Erythroblast (primary cell): ENCODE measurements at places on chromosomes 16 and 17.
A peak's percentile ranks its signal among the peaks of the same experiment; 100 is the strongest.

- DNase-seq: no peak
Measured at GRCh38 chr16:50667497-50668367, 13.4 kb downstream of the SNX20 start.

GRCh38 chr17:17836818-17837379, at the start of gene SREBF1:
TSS of gene SREBF1 (minus strand) at chr17:17836986. CDS start at chr17:17836817, 169 bp downstream.
- peak; percentile 86 for DNase-seq

GRCh38 chr17:45904866-45905265, 10.5 kb downstream of the MAPT start:
- no peak for DNase-seq

- DNase-seq: no peak
Measured at GRCh38 chr16:67311607-67312488, 14.7 kb downstream of the KCTD19 start.

- no peak for DNase-seq
Measured at GRCh38 chr17:27952366-27952765, 59.2 kb upstream of the LYRM9 start.

- no peak for DNase-seq
Measured at GRCh38 chr16:28250999-28251398, 39.2 kb upstream of the XPO6 start.

DNA sequence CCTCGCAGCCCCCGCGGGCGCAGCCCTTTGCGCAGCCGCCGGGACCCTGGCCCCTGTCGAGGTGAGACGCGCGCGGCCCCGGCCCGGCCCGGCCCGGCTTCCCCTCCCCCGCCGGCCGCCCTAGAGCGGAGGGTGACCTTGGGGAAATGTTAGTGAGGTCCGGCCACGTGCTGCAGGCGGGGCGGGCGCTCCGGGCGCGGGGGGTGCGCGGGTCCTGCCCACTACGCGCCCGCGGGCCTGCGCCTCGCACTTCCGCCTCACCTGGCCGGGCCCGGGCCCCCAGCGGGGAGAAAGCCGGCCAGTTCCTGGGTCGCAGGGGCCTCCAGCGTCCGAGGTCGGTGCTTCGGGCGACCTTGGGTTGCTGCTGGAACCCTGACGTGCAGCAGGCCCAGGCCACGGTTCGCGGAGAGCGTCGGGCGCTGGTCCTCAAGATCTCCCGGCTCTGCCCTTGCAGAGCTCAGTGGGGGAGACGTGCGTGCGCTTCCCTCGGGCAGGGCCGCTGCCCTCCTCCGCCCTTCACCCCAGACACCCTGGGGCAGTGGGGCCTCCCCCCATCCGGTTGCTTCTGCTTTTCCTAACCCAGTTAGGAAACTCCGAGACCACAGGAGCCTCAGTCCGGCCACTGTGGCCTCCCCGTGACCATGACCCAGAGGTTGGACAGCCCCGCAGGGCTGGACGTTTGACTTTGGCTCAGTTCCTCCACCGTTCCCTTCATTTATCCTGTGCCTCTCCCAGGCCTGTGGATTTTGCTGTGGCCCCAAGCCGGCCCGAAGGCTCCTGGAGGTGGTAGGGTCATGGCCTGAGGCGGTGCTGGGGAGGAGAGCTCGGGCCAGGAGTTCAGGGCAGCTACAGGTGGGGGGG, 791 bp downstream of the MCRIP2 start:
- peak; percentile 74 for DNase-seq

- DNase-seq: peak; percentile 88
Measured at GRCh38 chr17:17694169-17695081, 13.2 kb downstream of the RAI1 start.

DNA sequence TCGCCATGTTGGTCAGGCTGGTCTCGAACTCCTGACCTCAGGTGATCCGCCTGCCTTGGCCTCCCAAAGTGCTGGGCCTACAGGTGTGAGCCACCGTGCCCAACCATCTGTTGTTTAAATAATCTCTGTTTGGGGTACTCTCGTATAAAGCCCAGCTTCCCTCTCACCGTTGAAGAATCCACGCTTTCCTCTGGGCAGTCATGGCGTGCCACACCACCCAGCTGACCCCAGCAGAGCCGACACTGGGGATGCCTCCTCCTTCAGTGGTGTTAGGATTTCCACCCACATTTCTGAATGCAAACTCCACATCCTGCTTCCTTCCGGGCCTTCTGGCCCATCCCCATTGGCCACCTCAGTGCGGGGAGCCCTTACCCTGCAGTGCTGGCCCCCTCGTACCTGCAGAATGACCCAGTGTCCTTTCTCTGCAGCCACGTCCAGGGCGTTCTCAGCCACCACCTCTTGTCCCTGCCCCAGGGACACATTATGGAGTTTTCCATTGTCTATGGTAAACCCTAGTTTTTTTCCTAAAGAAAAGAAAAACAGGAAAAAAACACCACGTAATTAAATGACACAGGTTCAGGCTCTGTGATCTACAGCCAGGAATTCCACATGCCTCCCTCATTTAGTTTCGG, 60.4 kb downstream of the PGS1 start:
- DNase-seq: no peak

DNA sequence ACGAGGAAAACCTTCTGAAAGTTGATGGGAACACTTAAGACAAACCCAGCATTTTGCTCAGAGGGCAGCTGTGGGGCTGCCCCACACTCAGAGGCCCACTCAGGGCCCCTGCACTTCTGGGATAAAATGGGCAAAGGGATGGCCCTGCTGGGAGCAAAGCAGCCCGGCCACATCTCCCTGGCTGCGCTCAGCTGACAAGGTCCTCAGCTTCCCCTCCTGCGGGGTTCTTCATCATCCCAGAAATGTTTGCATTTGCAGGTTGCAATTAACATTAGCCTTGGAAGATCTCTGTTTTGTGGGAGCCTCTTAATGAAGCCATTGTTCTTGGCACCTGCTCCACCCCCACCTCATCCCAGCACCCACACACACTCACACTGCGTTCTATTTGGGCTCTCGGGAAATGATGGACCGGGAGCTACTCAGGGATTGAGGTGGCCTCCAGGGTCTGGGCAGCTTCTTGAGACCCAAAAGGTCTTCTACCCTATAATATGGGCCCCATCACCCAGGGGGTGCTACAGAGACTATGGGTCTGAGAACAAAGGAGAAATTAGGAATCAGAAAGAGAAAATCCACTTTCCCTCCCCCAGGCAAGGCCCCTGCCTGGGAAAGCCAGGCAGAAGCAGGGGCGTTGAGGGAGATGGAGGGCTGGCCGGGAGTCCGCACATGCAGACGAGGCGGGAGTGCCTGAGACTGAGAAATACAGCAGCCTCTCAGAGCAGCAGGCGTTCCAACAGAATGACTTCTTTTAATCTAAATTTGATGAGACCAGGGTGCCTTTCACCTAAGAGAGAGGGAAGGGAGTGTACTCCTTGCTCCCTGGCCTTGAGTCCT, 53.7 kb upstream of the RPL38 start:
- DNase-seq: no peak

- no peak for DNase-seq
Measured at GRCh38 chr17:17566896-17567513, 24.5 kb downstream of the PEMT start.

GRCh38 chr16:27310576-27311447, 3.0 kb upstream of the IL4R start:
- DNase-seq: no peak

DNA sequence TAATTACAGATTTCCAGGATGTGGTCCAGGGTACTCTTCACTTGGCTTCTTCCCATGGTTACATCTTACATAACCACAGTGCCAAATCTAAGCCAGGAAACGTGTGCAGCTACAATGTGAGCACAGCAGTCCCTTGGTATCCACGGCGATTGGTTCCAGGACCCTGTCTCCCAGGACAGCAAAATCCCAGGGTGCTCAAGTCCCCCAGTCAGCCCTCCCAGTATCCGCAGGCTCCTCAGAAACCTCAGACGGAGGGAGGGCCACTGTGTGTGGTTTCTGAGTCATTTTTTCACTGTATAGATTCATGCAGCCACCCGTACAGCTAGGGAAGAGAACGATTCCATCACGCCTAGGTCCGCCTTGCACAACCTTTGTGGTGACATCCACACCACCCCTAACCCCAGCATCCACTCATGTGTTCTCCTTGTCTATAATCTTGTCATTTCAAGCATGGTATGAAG, 11.1 kb upstream of the ATP2C2 start:
- DNase-seq: no peak

GRCh38 chr17:52147431-52147830, 11.1 kb downstream of the CA10 start:
- no peak for DNase-seq

- DNase-seq: no peak
Measured at GRCh38 chr17:56358651-56359050, 205.4 kb downstream of the ANKFN1 start.

- DNase-seq: no peak
Measured at GRCh38 chr16:59067205-59067604, 333.1 kb upstream of the GOT2 start.

DNA sequence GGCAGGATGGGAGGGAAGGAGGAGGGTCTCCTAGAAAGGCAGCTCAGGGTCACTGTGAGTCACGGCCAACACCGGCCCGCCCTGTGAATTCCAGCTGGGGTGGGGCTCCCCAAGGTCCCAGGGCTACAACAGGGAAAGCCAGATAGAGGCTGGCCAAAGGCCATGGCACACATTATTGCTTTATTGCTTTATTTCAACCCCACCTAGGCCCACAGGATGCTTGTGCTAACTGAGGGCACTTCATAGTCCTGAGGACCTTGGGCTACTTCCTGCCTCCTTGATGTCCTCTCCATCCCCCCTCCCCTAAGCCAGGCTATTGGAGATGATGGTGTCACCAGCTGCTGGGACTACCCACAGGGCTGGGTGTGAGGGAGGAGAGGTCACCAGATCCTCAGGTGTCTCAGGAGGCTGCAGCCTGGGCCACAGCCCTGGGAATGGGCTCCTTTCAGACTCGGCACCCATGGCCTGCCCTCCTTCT, 26.1 kb downstream of the LRRC75A start:
- no peak for DNase-seq

- DNase-seq: peak; percentile 50
Measured at GRCh38 chr17:68459037-68459639, 1.8 kb upstream of the WIPI1 start.

- DNase-seq: no peak
Measured at GRCh38 chr17:73580073-73580710, 64.1 kb downstream of the SDK2 start.

DNA sequence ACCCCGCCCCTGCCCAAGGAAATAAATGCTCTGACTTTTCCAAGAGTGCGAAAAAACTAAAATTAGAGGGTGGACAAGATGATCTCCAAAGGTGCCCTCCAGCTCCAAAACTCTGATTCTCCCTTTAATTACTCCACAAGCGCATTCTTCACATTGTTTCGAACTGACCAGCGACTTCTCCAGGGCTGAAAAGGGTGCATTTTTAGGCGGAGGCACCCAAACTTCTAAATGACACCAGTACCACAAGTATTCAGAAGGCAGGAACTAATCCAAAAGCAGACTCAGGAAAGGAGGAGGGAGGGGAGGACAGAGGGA, 750 bp downstream of the ZFHX3 start:
- no peak for DNase-seq

DNA sequence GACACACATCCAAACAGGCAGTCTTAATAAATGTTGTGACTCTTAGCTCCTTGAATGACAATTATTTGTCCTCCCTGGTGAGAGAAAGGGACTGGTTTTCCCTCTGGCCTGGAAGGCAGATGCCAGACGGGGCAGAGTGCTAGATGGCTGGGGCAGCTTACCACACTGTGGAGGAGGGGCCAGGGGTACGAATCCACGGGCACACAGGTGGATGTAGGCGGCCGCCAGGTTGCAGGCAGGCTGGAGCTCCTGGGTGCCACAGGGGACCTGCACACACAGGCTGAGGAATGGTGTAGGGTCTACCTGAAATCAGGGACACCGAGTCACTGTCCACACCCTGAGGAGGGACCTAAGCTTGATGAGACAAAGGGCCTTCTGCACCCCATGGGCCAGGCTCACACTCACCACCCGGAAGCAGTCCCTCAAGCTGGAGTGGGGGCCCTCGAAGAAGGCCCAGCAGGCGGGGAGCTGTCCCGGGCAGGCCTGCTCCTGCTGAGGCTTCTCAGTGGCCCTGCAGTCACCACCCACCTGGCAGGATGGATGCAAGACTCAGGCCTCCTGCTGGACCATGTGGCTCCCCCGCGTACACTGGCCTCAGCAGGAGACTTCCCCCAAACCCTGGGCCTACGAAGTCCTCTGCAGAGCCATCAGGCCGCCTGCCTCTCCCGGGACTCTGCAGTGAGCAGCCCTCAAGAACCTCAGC, 38.4 kb downstream of the RMI2 start:
- no peak for DNase-seq

DNA sequence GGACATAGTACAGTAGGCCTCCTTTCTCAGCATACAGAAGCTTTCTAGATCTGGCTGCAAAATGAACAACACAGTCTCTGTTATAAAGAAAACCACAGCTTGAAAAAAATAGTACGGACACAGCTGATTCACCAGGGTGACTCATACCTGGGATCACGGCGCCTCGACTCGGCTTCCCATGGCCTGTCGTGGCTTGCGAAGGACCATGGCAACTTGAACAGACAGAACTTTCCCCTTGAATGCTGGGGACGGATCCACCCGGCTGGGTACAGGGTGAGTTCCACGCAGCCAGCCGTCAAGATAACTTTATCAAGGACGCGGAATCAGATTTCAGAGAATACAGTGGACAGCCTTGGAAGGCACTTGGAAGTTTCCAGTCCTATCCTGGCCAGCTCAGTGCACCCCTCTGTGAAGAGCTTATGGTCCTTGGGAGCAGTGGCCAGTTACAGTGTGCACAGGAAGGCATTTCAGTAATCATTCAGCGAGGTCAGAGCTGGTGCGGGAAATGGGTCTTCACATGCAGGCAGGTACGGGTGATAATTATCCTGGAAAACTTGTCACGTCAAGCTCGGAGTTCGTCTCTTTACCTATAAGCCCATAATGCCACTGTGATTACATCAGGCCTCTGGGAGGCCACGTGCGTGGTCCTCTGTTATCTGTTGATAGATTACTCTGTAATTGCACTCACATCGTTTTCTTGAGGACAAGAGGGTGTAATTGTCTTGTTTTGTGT, 57.9 kb upstream of the MAF start:
- no peak for DNase-seq

DNA sequence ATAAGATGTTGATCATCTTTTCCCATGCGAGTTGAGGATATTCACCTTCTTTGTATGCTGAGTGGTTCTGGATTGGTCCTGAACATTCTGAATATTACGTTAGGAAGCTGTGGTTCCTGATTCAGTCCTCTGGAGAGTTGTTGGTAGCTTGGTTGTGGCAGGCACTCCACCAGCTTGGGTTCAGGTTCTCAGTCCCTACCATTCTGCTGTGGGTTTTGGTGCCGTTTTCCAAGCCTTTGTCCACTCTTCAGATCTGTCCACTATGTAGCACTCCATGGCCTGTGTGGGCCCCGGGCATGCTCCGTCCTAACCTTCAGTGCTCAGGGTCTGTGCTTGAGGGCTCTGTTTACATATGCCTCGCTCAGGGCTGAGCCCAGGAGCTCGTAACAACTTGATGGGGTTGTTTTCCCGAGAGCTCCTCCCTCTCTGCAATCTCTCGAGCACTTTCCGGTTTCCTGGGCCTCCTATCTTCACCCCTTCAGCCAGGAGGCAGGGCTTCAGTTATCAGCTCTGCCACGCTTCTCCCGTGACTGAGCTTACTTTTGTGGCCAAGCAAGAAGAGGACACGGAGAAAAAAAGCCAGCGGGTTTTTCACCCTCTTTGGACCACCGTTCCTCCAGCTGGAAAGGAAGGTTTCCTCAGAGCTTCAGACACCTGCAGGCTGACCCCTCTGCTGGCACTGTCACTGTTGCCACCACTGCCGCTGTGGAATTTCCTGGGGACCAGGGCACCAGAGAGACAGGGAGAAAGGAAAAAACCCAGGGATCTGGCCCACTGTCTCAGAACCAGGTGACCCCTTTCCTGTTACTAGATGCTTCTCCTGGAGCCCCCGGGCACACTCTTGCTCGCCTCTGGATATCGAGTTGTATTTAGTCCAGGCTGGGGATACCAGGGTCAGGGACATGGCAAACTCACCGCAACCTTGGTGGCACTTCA, 19.6 kb downstream of the KIAA0513 start:
- peak; percentile 97 for DNase-seq

GRCh38 chr16:89823087-89823823, 5.0 kb upstream of the SPIRE2 start:
- DNase-seq: no peak
